ENCODE measurements at places on chromosomes 6 and 20.

DNA sequence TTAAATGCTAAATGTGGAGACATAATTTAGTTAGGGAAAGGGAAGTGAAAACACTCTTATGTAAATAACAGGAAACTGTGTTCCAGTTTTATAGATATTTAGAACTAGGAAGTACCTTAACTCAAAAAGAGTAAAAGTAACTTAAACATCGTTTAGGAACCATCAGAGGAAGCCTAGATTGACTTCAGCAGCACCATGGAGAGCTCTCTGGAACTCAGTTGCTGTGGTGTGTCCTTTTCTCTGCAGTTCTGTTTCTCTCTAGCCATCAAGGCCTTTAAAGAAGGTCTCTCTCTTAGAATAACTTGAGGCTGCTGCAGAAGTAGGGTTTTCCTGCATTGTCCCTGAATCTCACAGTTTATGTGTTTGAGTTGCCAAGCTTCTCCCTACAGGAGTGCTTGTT lies 26.9 kb downstream of the CLVS2 start:
- no peak for DNase-seq

DNA sequence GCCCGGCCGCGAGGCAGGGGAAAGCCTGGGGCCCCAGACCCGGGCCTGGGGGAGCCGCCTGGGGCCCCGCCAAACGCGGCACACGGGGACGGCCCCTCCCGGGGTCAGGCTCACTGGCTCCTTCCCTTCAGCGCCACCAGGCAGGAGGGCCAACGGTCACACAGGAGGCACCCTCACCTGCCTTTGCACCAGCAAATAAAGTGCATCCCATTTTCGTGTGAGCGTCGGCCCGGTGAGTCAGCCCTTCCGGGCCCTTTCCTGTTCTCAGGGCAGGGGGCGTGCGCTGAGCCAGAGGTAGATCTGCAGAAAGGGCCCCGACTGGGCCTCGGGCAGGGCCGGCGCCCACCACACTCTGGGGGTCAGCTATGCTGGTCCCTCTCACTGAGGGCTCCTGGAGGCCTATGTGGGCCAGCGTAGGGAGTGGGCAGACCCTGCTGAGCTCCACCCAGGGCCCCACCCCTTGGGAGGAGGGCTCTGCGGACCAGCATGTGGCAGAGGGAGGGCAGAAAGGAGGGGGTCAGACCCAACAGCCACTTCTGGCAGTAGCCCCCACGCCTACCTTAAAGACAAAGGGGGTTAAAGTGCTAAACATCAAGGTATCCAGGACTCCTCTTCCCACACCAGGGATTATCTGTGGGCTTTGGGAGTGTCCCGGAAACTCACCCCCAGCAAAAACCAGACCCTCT lies 931 bp upstream of the UCKL1 start:
- DNase-seq, result peak; percentile 60

DNA sequence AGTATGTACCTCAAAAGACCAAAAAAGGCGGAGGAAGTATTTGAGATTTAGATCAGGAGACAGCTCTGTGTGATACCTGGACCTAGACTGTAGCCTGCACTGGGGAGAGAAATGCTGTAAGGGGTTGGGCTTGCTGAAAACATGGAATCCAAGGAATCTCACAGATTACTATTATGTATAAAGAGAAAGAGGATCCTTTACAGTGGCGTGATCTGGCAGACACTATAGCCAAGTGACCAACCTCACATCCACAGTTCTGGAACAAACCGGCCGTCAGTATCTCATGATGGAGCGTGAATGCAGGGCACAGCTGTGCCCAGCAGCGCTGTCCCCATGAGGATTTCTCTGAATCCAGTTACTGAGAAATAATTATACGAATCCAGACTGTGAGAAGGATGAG lies 12.3 kb downstream of the DDX27 start:
- no peak for DNase-seq

DNA sequence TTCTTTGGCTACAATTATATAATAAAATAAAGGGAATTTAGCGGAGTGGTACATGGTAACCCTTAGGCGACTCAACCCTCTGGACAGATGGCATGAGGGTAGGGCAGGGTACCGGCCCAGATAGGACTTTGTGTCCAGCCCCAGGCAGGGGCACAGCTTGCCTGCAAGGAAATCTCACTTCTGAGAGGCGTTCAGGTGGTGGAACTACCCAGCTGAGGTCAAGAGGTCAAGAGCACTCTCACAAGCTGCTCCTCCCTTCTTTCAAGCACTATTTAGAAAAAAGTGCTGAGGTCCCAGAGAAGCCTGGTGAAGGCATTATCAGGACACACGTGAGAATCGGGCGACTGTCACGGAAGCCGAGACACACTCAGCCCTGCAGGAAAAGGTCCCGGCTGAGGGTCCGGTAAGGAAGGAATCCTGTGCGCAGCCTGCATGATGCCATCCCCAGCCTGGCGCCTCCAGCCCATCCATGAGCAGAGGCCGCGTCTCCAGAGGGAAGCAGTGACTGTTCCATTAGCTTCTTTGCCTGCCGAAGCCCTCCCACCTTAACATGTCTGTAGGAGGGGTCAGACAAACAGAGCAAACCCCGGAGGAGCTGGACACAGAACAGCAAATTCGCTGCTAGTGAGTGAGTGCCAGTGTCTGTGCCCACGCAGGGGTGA lies 54.8 kb downstream of the WDR27 start:
- no peak for DNase-seq
